ENCODE measurements at places on chromosomes 2 and 18. TPM values are rescaled to one million over a fixed set of nuclear protein-coding genes. Genes with fewer than 3 reads are reported as not detected.
A peak's percentile ranks its signal among the peaks of the same experiment; 100 is the strongest.

DNA sequence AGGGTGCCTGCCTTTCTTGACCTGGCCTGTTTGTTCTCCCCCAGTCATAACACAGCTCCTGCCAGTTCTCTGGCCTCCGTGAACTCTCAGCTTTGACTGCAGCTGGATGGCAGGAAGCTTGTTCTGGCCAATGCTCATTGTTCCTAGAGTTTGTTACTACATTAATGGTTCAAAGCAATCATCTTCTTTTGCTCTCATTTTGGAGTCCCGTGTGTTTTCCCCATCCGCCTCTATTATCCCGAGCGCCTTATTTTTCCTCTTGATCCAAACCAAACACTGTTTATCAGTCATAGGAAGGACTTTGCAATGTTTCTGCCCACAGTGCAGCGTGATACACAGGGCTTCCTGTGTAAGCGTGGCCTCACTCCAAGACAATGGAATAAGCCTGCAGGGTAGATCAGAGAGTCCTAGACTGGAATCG is 184.3 kb upstream of the APCDD1 start:
- no peak for DNase-seq

DNA sequence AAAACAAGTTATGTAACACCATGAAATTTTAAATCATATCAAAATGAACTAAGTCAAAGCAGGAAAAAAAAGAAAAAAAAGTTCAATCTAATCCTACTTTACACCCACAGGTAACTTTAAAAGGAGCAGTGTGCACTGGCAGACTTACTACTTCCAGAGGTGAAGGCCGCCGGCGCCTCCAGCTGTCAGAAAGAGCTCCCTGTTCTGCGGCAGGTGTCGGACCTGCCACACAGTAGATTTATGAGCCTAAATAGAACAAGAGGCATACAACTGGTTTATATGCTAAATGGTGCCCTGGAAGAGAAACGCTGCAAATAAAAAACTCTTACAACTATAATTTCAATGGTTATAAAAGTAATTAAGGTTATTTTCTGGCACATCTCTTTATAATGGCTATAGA is 23.1 kb upstream of the PNO1 start:
- DNase-seq: no peak

DNA sequence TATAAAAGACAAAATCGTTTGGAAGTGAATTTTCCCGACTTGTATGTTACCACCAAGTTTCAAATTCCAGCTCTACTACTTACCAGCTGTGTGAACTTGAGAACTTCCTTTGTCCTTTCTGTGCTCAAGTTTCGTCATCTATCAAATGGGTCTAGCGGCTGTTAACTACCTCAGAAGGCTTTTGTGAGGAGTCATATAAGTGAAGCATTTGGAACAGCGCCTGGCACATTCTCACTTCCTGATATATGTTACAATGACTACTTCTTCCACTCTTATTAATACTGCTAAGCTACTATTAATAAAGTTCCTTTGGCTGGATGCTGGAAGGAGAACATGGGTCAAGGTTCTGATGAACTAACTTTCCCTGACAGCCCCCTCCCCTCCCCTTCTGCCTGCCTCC is 104.5 kb downstream of the MEIS1 start:
- DNase-seq: no peak

DNA sequence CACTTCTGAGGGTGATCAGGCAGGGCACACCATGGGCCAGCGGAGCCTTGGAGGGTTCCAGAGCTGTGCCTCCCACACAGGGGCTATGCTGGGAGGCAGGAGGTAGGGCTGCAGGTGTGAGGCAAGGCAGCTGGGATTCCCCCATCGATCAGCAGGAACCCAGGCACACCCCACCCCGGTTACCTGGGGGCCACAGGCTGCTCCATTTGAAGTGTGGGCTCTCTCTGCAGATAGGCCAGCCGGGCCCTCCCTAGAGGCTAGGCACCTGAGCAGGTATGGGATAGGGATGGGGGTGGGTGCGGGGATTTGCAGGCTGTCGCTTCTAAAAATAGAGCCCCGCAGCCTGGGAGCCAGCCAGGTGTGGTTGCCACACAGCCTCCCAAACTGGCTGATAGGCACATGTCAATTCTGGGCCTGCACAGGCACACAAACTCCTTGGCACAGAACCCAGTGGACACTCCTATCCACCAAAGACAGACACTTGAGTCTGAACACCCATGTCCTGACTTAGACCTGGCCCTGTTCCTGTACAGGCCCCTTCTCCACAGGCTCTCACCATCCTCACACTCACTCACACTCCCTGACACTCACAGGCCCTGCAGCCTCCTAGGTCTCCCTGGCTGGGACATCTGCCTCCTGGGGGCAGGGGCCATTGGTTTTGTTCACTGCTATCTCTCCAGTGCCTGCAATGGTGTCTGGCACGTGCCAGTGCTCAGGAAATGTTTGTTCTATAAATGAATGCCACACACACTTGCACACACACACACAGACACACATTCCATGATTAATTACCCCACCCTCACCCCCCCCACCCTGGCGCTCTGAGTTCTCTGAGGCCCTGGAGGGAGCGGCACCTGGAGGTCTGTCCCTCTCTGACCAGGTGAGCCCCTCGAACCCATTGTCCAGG is 73.4 kb downstream of the ZFP36L2 start:
- DNase-seq: no peak

The POTEE gene
- not detected for total RNA-seq

The DES gene
- total RNA-seq: not detected

GRCh38 chr2:239747274-239747673 is 277.9 kb downstream of the NDUFA10 start:
- no peak for DNase-seq

The MC2R gene
- total RNA-seq: not detected

- DNase-seq: no peak
Observed at GRCh38 chr2:212015588-212015987, 523.0 kb downstream of the ERBB4 start.

- no peak for DNase-seq
Observed at GRCh38 chr2:238897911-238898311, 50.0 kb downstream of the TWIST2 start.

GRCh38 chr2:96325884-96326255 is 753 bp downstream of the ITPRIPL1 start:
- no peak for DNase-seq

GRCh38 chr18:59876310-59876626 is 23.5 kb upstream of the PMAIP1 start:
- no peak for DNase-seq

- no peak for DNase-seq
Observed at GRCh38 chr18:12883372-12883683, 709 bp downstream of the PTPN2 start.

The ABHD1 gene
- not detected for total RNA-seq

DNA sequence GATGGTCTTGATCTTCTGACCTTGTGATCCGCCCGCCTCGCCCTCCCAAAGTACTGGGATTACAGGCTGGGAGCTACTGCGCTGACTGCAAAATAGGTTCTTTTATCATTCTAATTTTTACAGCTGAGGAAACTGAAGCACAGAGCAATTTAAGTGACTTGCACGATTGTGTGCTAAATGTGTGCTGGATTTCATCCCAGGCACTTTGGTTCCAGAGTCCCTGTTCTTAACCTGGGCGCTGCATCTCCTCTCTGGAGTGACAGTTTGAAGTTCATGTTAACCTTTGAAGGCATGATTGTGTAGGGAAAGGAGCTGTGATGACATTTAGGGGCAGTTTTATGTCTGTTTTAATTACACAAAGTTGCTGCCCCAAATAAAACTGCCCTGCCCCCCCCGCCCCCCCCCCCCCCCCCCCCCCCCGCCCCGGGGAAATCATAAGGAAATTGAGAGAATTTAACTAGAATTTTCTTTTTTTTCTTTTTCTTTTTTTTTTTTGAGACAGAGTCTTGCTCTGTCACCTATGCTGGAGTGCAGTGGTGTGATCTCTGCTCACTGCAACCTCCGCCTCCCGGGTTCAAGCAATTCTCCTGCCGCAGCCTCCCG is 5.6 kb downstream of the ACSL3 start:
- DNase-seq: no peak

- DNase-seq: no peak
Observed at GRCh38 chr2:128789221-128789620, 470.6 kb upstream of the HS6ST1 start.

The ABCG5 gene
- total RNA-seq: not detected

DNA sequence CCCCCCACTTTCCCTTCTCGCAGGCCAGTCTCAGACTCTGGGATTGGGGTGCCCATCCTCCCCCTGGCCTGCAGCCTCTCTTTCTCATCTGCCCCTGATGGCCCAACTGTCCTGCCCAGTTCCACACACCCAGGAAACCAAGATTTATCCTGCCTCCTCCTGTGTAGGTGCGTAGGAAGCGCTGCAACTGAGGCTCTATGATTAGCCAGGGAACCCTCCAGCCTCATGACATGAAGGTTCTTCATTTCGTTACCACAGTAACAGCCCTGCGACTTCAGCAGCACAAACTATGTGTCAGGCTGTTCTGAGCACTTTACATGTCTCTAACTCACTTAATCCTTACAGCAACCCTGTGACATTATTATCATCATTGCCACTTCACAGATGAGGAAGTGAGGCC is 305.9 kb downstream of the CELF4 start:
- DNase-seq: no peak

DNA sequence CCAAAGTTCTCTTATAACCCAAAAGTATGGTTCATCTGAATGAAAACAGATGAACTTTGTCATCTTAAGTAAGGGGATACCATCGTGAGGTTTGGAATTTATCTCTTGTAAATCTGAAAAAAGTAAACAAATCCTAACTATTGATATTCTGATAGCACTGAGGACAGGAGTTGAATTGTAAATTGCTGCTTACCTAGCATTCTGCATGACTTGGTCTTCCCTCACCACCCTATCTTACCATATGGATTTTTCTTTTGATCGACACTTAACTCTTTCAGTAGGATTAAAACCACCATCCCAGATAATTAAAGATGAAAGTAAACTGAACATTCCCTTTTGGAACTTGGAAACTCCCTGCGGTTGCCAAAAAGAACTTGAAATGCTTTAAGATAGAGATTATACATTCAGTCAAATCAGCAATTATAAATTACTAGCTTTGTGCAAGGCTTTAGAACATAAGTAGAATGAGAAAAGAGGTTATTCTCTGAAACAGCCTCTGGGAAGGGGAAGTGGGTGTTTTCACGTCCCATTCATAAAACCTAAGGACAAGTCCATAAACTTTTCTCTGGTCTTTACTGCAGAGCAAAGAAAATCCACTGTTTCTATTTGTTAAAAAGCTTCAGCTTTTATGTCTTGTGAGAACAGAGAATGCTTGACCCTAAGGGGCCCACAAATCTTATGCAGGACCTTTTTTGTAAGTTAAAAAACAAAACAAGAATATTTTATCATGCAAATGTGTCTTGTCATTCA is 49.7 kb upstream of the ZNF397 start:
- no peak for DNase-seq

The SPATA3 gene
- total RNA-seq: not detected

- DNase-seq: no peak
Observed at GRCh38 chr2:17059458-17059857, 393.8 kb upstream of the CYRIA start.

The TCF23 gene
- total RNA-seq: not detected

The PAX8 gene
- 109 TPM for total RNA-seq

DNA sequence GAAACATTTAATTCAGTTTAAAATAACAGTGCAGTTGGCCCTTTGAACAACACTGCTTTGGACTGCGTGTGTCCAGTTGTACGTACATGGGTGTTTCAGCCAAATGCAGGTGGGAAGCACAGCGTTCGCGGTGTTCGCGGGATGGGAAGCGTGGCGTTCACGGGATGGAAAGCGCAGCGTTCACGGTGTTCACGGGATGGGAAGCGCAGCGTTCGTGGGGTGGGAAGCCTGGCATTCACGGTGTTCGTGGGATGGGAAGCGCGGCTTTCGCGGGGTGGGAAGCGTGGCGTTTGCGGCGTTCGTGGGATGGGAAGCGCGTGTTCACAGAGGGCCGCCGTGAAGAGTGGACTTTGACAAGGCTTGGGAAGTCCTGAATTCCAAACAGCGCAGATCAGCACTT is 47.6 kb downstream of the CTDP1 start:
- no peak for DNase-seq

DNA sequence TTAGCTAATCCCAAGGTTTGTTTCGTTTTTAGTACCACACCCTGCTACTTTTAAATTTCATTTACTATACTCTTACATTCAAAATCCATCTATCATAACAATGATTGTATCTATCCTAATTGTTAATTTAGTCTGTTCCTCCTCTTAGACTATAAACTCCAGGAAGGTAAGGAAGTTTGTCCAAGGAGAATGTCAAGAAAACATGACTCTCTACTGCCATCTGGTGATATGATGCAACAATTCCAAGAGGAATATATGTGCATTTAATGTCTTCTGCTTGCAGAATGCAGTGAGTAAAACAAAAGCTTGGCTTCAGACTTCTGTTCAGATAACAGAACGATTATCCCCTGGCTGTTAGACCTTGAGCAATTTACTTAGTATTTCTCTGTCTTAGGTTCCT is 1267.1 kb downstream of the LRP1B start:
- DNase-seq: peak; percentile 35

DNA sequence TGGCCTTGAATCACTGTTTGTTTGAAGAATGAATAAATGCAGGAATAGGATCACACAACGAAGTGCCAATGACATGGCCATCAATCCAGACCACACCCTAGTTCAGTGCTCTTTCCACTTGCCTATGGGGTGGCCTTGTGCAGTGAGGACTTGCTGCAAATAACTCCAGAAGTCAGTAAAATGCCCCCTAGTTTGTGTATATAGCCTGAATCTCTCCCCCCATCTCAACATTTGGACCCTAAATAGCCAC is 299 bp downstream of the FABP1 start:
- no peak for DNase-seq

The FAM117B gene
- total RNA-seq: 3.8 TPM
